ENCODE measurements at places on chromosomes 6 and 20.

- DNase-seq = no peak
These were observed 11.8 kb downstream of the BCAS1 start for GRCh38 chr20:54058420-54059139.

GRCh38 chr6:145893586-145893985, 70.6 kb downstream of the SHPRH start:
- DNase-seq = no peak

GRCh38 chr20:41531518-41532275, 86.5 kb downstream of the CHD6 start:
- no peak for DNase-seq

GRCh38 chr20:19298652-19299051, 86.2 kb downstream of the SLC24A3 start:
- DNase-seq = no peak

GRCh38 chr20:12394786-12395185, 477.1 kb downstream of the BTBD3 start:
- DNase-seq = no peak

DNA sequence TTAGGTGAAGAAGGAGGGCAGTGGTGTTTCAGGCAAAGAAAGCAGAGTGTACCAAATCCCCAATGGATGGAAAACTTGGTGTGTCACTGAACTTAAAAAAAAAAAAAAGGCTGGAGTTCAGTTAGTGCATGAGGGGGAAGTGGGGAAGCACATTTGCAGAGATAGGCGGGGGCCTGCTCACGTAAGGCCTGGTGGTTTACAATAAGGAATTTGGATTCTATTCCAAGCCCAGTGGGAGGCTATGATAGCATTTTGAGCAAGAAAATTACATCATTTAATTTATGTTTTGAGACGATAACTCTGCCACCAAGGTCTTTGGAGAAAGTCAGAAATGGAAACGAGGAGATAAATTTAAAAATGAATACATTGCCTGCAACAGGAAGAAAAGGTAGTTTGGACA, 225.5 kb downstream of the EYA4 start:
- no peak for DNase-seq

DNA sequence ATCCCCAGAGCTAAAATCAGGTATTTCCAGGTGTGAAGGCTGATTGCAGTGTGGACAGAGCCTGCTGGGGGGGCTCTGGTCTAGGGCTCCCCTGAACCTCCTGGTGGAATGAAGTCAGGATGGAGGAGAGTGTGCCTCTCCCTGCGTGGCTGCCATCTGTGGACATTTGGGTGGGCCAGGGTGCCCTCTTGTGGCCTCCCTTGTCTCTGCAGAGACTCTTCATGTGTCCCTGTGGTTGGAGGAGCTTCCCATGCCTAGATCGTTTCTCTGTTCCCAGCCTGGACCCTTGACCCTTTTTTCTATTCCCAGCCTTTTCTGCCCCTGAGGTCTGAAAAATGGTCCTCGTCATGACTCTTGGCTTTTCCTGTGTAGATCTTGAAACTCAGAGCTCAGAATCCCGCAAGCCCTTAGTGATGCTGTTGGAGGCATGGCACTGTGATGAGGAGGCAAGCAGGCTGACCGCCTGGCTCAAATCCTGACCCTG, 9.9 kb upstream of the PSMF1 start:
- no peak for DNase-seq

GRCh38 chr6:91173186-91173585, 586.3 kb upstream of the MAP3K7 start:
- DNase-seq = no peak

DNA sequence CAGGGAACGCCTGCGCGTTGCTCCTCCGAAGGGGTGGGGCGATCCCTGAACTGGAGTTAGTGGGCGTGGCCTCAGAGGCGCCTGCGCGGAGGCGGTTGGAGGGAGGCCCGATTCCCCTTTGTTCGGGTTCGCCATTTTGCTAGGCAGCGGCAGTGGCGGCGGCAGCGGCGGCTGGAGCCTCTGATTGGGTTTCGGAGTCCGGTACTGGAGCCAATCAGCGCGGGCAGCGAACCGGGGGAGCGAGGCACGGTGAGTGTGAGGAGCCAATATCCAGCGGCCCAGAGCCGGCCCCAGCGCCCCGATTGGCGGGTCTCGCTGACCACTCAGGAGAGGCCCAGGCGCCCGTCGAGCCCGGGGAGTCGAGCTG, at the start of gene NFYA:
NFYA (plus strand) TSS at position 139 of the 367 bp plus-strand sequence. CDS start 6,116 bp downstream, outside the sequence.
- no peak for DNase-seq

- no peak for DNase-seq
These were observed 18.4 kb downstream of the THBS2 start for GRCh38 chr6:169235286-169235685.

DNA sequence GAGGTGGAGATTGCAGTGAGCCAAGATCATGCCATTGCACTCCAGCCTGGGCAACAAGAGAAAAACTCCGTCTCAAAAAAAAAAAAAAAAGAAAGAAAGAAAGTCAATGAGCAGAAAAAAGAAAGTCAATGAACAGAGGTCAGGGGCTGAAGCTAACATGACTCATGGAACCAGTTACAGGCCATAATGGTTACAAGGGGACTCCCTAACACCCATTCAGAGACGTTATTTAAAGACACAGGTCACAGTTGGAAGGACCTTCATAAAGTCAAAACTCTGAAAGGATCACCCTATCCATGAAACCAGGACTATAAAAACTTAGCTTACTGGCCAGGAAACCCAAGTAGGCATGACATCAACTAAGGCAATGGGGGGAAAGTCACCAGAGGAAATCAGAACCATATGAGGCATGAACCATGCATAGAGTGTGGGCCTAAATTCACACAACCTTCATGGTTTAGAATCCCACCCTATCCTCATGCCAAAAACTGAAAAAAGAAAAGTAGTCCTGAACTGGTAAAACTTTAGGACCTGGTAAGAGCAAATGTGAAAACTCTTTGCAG, 18.2 kb downstream of the FBXL4 start:
- no peak for DNase-seq

- peak; percentile 99 for DNase-seq
These were observed 9.6 kb downstream of the DYNLRB1 start for GRCh38 chr20:34525709-34526416.

GRCh38 chr6:150194195-150194594, 51.4 kb downstream of the PPP1R14C start:
- DNase-seq = no peak

GRCh38 chr20:19783966-19784401, 25.9 kb downstream of the RIN2 start:
- DNase-seq = peak; percentile 68

DNA sequence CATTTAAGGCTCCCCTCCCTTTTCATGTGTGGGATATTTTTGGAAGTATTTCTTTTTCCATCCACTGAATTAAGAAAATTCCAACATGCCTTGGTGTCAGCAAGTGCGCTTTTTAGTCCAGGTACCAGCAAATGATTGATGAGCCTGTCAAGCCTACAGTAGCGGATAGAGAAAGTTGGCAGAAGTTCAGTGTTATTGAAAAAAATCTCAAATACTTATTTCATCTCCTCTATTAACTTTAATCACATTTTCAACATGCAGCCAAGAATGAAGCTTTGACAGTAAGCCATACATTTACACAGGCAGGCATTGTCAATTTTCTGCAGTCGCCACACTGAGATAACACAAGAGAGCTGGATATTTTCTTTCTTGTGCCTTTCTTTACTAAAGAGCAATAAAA, 50.4 kb downstream of the BLOC1S5 start:
- DNase-seq = no peak

- no peak for DNase-seq
These were observed 36.7 kb downstream of the PXDC1 start for GRCh38 chr6:3714768-3715167.

DNA sequence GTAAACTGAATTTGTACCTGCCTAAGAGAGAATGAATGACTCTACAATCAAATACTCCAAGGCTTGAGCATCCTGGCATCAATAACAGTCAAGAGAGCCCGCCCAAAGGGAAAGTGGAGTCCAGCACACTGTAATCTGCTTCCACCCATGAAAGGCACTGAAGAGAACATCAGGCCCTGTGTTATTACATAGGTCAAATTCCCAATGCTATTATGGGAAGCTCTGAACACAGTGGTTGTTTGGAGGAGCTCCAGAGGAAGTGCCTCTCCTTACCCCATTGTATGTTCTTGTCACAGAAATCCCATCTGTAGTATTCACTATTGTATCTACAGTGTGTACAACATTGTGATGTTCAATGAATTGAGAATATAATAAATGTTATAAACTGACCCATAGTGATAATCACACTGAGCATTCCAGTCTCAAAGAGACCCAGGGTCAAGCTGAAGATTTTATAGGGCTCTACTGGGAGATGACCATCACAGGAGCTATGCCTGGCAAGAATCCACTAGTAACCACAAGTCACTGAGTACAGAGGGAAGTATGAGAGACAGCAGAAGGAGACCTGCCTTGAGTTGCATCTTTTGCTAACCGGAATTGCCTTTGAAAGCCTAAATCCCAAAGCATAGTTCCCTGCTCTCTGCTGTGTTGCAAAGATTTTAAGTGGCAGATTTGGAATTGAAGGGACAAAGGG, 446.7 kb downstream of the GJA1 start:
- DNase-seq = peak; percentile 95

GRCh38 chr20:50304923-50305635, 114.4 kb downstream of the CEBPB start:
- DNase-seq = no peak

DNA sequence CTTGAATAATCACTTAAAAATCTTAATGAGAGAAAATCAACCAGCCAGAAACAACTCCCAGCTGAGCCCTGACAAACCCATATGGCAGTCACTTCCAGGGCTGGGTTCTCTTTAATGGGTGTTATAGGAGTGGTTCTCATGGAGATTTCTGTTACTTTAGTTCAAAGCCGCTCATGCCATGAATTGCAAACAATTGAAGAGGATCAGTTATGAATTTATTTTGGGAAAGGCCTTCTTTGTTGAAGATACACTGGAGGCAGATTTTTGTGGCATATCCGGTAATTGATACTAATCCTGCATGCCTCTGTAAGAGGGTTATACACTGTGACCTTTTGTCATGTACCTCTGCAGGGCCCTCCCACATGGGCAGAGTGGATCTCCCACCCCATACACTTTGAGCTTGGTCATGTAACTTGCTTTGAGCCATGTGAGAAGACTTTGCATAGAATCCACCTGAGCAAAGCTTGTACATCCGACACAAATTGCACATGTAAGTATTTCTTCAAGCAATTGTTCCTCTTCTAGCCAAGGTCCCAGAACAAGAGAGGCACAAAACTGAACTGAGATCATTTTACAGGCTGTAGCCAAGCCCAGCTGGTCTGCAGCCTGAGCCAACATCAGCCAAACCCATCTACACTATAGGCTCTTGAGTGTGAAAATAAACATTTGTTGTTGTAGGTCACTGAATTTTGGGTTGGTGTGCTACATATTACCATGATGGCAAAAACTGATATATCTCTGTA, 492.3 kb downstream of the PREX1 start:
- no peak for DNase-seq

GRCh38 chr6:56104591-56104990, 142.8 kb downstream of the COL21A1 start:
- DNase-seq = no peak

GRCh38 chr6:135722190-135722589, 129.3 kb upstream of the PDE7B start:
- peak; percentile 27 for DNase-seq

DNA sequence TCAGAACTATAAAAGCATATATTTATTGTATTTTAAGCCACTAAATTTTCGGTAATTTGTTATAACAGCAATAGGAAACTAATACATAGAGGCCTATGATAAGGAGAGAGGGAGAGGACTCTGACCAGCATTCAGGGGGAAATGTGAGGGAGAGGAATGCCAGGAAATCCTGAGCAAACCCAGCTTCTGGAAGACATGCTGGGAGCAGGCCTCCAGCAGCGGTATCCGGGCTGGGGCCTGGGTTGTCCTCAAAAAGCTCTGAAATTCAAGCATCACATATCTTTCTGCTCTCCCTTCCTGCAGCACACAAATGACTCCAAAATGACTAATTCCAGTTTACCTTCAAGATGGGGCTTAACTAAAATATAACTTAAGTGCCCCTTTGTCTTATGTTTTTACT, 33.4 kb upstream of the RIMS1 start:
- DNase-seq = no peak

DNA sequence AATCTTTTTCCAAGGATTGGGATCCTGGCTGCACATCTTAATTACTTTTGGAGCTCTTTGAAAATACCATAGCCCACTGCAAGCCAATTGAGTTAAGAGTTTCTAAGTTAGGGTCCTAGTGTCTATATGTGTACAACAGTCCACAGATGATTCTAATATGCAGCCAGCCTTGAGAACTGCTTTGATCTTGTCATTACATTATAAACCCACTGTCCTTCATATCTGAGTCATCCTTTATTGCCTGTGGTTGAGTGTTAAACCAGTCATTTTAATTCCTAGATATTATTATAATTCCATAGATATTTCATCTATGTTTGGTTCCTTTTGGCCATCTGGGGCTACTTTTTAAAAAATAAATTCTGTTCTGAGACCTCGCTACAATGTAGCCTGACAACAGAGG, 24.1 kb downstream of the MCM8 start:
- no peak for DNase-seq

GRCh38 chr20:49335476-49335875, 57.6 kb upstream of the ZNFX1 start:
- no peak for DNase-seq

DNA sequence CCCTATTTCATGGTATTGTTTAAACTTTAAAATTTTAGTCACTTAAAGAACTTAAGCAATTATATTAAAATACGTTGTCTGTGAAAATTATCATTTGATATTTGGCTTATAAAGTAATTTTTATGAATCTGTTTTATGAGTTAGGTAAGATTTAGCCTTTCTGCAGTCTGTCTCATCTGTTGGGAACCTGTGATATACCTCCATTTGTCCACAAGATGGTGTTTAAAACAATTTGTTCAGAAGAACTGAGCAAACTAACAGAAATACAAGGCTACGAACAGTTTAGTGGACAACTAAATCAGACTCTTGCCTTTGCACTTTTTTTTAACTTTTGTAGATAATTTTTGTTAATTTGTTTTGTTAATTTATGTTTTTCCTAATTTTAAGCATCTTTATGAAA, 92.4 kb downstream of the COL9A1 start:
- no peak for DNase-seq

GRCh38 chr6:37865504-37865903, 46.0 kb downstream of the ZFAND3 start:
- DNase-seq = no peak

All from HS-27A (cell line).